Activated CD4-positive, alpha-beta T cell treated with anti-CD3 and anti-CD28 coated beads, Interleukin-2, amount 10 ng/mL, durations not matched to agents 7 days and 5 days (primary cell): ENCODE measurements at places on chromosomes 12 and 14.

GRCh38 chr12:106758349-106759110 lies 16.0 kb upstream of the RIC8B start:
- DNase-seq = no peak

DNA sequence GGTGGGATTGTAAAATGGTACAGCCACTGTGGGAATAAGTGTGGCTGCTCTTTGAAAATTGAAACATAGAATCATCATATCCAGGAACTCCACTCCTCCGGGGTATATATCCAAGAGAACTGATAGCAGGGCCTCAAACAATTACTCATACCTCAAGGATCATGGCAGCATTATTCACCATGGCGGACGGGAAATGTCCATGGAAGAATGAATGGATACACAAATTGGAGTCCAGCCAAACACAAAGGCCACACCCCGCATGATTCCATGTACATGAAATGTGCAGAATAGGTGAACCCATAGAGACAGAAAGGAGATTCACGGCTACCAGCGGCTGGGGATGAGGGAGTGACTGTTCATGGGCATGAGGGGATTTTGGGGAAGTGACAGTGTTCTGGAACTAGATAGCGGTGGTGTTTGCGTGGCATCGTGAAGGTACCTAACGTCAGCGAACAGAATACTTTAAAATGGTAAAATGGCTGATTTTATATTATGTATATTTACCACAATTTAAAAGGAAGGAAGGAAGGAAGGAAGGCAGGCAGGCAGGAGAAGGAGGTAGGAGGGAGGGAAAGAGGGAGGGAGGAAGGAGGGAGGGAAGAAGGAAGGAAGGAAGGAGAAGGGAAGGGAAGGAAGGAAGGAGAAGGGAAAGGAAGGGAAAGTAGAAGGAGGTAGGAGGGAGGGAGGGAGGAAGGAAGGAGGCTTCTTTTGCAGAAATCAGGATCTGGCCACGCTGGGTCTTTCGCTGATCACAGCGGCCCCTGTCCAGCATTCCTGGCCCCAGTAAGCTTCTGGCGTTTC lies 14.1 kb upstream of the NCOR2 start:
- no peak for DNase-seq

DNA sequence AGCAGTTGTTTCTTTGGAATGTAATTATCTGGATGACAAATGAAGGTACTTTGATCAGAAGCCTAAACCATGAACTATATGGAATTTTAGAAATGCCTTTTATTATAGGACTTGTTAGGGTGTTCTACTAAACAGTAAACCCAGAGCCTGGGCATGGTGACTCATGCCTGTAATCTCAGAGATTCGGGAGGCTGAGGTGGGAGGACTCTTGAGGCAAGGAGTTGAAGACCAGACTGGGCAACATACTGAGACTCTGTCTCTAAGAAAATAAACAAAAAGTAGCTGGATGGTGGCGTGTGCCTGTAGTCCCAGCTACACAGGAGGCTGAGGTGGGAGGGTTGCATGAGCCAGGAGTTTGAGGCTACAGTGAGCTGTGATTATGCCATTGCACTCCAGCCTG lies 23.9 kb downstream of the PALS1 start:
- no peak for DNase-seq

DNA sequence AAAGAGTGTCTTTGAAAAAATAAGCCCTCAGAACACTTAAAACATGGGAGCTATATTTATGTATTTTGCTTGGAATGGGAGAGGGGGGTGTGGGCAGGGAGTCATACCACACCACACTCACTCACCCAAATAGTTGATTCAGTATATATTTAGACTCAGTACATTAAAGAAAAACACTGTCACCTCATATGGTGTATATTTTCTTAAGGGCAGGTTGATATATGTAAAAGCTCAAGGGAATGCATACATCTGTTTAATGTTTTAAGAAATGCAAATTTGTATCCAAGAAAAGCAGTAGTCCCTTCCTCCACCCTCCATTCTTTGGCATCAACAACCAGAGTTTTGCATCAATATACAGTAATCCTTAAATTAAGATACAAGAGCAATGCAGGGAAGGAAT lies 1.4 kb downstream of the NFYB start:
- no peak for DNase-seq

GRCh38 chr14:20754308-20754707 lies 8.6 kb downstream of the EDDM3A start:
- no peak for DNase-seq

DNA sequence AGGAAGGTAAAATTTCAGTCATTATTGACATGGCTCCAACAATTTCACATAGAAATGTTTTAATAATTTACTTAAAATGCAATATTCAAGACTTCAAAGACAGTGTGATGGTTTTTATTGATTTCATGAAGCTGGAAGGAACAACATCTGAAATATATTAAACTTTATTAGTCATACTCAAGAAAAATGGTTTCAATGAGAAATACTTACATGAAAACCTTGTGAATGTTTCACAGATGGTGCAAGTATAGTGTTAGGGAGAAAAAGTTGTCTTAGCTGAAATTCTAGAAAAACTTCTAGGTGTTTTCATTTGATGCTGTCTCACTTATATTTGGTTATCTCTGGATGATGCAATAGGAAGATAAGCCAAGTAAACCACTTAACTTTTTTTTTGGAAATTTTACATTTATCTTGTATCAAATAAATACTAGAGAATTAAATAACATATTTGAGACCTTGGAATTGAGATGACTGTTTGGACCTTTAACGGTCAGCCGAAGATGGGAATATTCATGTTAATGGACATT lies 65.5 kb downstream of the PELI2 start:
- DNase-seq = no peak

- no peak for DNase-seq
These were observed 103.0 kb downstream of the VCPKMT start for GRCh38 chr14:50013198-50013918.

- peak; percentile 74 for DNase-seq
These were observed 36.7 kb downstream of the TMBIM6 start for GRCh38 chr12:49777800-49778748.

- DNase-seq = no peak
These were observed 126.7 kb upstream of the PTPRQ start for GRCh38 chr12:80317307-80317706.

GRCh38 chr12:110501399-110501751 lies 536 bp downstream of the VPS29 start:
- peak; percentile 46 for DNase-seq

- DNase-seq = peak; percentile 29
These were observed 41.8 kb upstream of the CLMN start for GRCh38 chr14:95361373-95362137.

GRCh38 chr14:94596361-94596760 lies 15.1 kb downstream of the SERPINA5 start:
- DNase-seq = no peak

- no peak for DNase-seq
These were observed 67.3 kb downstream of the KCNK10 start for GRCh38 chr14:88255798-88256197.

DNA sequence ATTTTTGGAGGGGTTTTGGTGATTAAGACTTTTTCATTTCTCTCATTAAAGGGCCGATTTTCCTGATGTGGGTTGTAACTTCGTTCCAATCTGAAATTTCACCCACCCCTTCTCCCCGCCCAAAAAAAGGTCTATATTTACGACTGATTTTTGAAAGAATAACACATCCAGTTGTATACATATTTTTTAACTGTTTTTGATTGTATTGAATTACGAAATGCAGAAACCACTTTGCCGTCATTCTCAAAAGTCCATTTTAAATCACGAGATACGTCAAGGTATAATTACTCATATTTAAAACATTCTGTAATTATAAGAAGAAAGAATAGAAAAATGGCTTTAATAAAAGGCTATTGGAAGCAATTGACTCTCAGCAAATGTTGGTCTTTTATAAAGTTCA lies 520.7 kb downstream of the MED13L start:
- no peak for DNase-seq

GRCh38 chr12:9944391-9944790 lies 12.2 kb upstream of the CLEC2A start:
- DNase-seq = no peak

DNA sequence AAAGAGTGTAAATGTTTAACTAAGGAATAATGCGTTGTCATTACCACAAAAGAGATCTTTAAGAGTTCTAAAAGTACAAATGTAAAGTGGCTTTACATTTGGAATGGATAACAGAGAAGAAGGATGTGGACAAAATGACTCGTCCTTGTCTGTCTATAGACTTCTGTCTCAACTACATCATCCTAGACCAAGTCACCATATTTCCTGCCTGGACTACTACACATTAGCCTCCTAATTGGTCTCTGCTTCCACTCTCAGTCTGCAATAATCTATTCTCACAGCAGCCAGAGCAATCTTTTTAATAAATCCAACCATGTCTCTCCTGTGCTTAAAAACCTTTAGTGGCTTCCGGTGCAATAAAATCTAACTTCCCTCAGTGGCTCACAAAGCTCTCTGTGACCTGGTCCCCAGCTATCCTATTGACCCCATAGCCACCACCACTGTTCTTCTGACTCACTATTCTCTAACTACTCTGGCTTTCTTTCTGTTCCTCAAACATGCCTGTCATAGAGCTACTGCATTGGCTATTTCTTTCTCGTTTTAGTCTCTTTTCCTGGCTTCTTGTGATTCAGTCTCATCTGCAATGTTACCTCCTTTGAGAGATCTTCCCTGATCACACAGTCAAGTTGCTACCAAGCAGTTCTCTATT lies 91.1 kb downstream of the MYF5 start:
- no peak for DNase-seq

DNA sequence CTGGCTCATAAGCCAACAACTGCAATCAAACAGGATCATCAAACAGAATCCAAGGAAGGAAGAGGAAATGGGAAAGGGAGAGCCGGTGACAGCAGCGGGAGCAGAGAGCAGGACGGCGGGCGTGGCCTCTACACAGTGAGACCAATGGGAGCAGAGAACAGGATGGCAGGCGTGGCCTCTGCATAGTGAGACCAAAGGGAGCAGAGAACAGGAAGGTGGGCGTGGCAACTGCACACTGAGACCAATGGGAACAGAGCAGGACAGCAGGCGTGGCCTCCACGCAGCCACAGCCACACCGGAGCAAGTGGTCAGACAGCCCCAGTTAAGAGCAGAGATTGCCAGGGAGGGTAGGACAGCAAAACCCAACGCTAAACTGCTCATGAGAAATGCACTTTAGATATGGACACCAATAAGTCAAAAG lies 16.4 kb downstream of the LRCOL1 start:
- no peak for DNase-seq

- DNase-seq = peak; percentile 6
These were observed 475.6 kb upstream of the SOX5 start for GRCh38 chr12:24424889-24425600.

DNA sequence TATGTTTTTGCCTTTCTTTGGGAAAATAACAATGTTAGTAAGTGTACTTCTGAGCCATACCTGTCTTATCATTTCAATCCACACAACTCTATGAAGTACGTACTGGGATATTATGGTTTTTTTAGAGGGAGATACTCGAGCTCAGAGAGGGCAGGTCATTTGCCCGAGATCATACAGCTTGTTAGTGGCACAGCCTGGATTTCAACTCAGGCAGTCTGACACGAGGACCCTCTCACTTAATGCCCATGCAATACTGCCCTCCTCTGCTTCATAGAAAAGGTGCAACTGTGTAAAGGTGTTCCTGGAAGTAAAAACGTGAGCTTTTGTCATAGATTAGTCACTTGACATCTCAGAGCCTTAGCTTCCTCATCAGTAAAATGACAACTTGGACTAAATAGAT lies 128.0 kb downstream of the NDUFA12 start:
- no peak for DNase-seq

DNA sequence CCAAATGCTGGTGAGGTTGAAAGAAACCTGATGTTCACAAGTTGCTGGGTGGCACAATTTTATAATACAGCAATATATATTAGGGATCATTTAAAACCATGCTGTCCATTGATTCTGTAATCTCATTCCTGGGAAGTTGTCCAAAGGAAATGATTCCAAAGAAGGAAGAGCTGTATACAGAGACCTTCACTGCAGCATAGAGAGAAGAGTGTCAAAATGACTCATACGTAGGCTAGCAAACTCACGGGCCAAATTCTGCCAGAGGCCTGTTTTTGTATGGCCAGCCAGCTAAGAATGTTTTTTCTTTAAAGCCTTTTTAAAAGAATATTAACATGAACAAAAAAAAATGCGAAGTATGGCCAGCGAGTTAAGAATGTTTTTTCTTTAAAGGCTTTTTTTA lies 69.2 kb upstream of the MED13L start:
- DNase-seq = no peak

DNA sequence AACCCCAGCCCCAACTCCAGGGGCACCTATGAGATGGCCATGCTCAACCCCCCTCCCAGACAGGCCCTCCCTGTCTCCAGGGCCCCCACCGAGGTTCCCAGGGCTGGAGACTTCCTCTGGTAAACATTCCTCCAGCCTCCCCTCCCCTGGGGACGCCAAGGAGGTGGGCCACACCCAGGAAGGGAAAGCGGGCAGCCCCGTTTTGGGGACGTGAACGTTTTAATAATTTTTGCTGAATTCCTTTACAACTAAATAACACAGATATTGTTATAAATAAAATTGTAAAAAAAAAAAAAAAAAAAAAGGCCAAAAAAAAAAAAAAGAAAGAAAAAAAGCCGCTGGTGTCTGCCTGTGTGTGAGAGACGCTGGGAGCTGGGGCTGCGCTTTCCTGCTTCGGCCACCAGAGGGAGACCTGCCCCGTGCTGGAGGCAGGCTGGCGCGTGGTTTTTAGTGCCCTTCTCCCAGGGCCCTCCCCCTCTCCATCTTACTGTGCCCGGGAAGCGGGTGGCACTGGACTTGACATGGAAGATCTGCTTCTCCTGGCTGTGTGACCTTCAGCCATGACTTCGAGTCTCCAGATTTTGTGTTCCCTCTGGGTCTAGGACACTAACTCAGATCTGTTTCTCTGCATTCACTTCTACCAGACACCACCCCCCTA lies 3.4 kb upstream of the NXPH4 start:
- DNase-seq = peak; percentile 85

- peak; percentile 6 for DNase-seq
These were observed 28.0 kb upstream of the GARIN6 start for GRCh38 chr12:99619389-99620158.

GRCh38 chr14:100851946-100852620 lies 26.2 kb downstream of the MEG3 start:
- DNase-seq = no peak

DNA sequence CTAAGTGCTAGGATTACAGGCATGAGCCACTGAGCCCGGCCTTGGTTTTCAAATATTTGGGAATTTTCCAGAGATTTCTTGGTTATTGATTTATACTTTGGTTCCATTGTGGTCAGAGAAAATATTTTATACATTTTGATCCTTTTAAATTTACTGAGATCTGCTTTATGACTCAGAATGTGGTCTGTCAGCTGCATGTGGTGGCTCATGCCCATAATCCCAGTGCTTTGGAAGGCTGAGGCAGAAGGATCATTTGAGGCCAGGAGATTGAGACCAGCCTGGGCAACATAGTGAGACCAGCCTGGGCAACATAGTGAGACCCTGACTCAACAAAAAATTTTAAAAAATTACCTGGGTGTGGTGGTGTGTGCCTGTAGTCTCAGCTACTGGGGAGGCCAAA lies 49.8 kb downstream of the ADCK1 start:
- no peak for DNase-seq
